ENCODE measurements at places on chromosomes 7 and 10.

DNA sequence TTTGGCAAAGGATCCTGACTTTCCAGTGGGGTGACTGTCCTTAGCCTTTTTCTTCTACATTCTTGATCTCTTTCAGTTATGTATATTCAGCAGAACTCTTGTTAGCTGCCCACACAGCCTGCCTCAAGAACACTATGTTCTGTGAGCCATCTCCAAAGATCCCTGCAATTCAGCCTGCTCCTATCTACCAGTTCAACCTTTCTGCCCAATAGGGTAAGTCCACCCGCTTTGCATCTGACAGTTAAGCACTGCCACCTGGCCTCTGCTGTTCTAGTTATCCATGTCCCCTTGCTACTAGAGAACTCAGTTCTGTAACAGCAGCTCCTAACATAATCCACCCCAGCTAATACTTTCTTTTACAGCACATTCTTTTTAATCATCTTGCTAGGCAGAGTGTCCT is 13.5 kb downstream of the OR9A2 start:
- DNase-seq: peak; percentile 25

DNA sequence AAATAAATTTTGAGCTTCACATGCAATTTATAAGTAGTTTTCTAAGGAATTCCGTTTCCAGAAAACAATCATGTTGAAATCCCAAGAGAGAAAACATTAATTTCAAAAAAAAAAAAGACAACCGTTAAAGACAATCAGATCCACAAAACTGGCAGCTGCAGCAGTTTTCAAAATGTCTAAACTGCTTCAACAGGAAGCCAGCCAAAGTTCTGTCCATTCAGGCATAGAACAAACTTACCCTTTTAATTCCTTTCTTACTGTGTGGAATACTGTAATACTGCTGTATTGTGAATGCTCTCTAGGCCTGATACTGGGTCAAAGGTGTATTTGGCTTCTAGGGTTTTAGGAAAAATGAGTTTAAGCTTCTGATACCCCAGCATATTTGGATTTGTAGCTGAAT is 31.6 kb downstream of the HOXA1 start:
- DNase-seq: no peak

DNA sequence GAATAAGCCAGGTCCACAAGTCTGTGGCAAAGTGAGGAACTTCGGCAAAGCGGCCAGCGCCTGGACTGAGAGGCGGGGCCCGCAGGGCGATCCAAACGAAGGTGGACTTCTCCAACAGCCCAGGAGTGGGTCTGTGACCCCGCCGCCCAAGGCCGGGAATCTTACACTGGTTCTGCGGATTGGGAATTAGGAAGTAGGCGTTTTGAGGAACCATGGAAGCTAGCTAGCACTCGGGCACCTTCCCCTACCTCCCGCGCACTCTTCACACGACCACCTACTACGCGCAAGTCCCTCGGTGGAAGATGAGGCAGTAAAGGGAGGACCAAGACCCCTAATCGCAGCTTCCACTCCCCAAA is 570 bp upstream of the ARF5 start:
- DNase-seq: no peak

- no peak for DNase-seq
Observed at GRCh38 chr10:110045772-110046171, 38.0 kb downstream of the ADD3 start.

DNA sequence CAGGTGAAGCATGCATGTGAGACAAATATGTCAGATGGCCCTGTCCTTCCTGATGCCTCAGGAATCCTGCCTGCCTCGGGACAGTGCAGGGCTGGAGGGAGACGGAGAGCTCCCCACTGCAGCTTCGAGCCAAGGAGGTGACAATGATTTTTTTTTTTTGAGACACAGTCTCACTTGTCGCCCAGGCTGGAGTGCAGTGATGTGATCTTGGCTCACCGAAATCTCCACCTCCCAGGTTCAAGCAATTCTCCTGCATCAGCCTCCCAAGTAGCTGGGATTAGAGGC is 68.8 kb downstream of the OAT start:
- DNase-seq: no peak

DNA sequence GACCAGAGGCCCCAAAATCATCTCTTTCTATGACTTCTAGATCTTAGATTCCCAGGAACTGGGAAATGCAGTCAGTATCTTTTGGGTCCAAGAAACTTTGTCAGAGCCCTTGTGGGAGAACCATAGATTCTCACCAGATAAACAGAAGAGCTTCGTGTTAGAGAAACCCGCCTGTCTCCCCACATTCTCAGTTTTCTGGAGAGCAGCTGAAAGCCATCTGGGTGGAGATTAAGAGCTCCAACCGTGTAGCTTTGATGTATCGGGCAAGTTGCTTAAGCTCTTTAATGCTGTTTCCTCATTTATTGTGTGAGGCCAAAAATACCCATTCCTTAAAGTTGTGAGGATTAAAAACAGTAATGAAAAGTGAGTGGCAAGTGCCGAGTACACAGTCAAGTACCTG is 107.6 kb downstream of the WDR37 start:
- no peak for DNase-seq

GRCh38 chr7:45187089-45187945 is 29.7 kb downstream of the RAMP3 start:
- no peak for DNase-seq

DNA sequence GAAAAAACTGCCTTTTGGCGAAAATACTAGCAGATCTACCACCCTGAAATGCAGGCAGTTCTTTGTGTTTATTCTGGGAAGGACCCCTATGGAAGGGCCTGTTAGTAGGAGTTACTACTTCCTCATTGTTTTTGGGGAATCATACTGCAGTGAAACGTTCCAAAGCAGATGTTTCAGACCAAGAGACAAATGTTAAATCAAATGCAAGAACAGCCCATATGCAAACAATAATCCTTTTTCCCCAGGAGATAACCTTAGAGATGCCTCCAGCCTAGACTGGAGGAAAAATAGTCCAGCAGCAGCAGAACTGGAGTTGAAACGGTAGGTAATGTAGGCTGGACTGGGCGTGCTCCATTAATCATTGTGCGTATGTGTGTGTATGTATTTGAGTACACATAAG is 65.9 kb upstream of the VWDE start:
- DNase-seq: no peak

DNA sequence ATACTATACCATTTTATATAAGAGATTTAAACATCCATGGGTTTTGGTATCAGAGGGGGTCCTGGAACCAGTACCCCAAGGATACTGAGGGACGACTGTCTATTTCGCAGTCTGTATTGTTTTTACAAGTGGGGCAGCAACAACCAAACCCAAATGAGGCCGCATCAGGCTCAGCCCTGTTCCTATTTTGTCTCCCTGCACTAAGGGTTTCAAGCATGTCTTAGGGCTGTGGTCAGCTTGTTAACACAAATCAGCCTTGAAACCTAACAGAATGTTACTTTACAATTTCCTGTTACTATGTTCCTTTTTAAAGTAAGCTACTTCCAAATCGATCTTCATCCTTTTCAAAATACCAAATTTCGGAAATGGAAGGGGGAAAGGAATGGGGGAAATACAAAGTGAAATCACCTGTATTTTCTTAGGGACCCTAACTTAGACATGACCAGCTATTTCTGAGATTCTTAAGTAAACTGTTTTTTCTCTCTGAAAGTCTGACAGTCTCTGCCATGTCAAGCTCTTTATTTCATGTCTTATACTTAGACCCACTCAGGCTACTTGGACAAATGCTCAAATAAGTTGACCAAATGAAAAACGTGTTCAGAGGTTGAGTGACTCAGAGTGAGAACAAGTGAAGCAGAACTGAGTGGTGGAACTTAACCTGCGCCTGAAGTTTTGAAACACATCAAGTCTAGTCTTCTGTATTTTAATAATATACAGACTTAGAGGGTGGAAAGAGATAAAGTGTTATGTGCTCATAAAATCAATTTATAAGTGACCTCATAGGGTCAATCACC is 75.8 kb downstream of the C1GALT1 start:
- DNase-seq: no peak

GRCh38 chr10:133009218-133009950 is 67.0 kb upstream of the CFAP46 start:
- DNase-seq: peak; percentile 59

DNA sequence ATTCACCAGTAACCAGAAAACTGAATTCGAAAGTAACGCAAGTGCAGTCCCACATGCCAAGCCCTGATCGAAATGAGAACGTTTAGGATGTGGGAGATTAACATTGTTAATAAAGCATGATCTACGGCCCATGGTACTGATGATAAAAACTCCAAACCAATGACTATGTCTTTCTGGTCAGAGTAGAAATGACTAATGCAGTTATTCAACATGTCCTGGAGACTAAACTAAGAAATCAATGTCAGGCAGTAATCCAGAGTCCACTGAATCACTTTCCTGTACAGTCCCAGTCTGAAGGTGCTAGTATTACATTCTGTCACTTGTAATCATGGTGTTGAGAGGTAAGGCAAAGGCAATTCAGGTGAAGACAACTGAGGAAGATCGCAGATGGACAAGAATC is 14.4 kb downstream of the NPSR1 start:
- no peak for DNase-seq

DNA sequence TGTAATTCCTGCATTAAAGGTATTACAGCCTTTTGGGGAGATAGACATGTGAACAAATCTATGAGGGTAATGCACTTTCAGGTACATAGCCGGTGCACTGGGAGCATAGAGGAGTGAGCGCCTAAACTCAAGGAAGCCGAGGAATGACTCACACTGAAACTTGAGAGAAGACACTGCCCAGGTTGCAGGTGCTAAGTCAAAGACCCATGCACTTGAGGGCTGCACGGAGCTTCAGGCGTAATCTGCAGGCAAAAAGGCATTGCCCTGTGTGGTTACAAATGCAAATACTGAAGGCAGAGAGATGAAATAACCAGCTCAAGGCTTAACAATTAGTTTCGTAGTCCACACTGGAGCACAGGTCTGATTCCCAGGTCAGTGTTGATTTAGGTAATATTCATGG is 51.0 kb upstream of the OSBPL3 start:
- DNase-seq: no peak

DNA sequence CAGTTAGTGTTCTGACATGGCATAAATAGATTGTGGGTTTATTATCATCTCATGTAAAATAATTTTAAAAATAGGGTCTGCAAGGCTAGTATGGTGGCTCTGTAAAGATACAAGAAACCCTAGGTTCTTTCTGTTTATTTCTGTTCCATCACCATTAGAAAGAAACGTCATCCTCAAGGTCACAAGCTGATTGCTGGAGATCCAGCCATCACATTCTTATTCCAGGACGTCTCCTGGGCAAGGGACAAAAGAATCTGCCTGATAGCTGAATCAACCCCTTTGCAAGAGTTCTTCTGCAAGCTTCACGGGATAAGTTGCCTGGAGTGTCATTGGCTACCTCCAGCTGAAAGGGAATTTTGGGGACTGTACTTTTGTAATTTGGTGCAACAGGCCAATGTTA is 184.4 kb downstream of the CAMK1D start:
- DNase-seq: no peak

- DNase-seq: peak; percentile 58
Observed at GRCh38 chr10:62083412-62084267, 182.1 kb downstream of the ARID5B start.

DNA sequence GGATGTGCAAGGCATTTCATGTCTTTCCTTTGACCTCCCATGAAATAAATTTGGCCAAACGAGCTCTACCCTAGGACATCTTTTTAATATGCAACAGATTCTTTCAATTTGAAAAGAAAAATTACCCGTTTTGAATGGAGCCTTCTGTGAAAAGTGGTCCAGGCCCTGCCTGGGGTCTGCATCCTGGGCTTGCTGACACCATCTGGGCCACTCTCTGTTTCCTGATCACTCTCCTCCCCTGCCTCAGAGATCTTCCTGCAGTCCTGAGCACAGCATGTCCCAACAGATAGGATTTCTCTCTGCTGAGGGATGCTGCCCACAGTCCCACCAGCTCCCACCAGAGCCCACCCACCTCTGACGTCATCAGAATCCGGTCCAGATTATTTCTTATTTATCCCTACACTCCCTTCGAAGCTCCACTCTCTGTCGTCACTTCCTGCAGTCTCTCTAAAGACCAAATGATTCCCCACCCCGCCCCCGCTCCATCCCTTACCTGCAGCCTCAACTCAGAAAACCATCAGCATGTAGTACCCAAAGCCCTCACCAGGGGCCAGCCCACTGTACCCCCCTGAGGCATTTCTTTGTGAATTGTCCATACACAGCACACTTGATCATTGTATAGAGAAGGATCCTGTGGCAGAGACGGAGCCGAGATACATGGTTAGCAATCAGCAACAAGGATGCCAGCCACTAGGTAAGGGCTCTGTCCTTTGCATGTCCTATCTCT is 192.1 kb upstream of the MGMT start:
- DNase-seq: no peak

DNA sequence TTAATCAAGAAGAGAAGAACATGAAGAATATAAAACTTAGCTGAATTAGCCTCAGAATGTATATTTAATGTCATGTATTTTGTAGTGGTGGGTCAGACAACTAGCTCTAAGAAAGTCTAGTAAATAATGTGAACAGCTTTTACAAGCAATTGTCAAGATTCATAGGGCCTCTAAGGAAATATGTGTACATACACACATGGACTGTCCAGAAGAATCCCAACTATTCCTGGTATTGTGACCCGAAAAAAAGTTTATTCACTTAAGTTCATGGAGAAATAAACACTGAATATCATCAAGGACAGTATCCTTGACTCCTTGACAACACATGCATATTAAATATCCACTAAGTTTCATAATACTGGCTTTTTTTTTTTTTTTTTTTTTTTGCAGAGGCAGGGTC is 11.4 kb upstream of the TWIST1 start:
- no peak for DNase-seq

DNA sequence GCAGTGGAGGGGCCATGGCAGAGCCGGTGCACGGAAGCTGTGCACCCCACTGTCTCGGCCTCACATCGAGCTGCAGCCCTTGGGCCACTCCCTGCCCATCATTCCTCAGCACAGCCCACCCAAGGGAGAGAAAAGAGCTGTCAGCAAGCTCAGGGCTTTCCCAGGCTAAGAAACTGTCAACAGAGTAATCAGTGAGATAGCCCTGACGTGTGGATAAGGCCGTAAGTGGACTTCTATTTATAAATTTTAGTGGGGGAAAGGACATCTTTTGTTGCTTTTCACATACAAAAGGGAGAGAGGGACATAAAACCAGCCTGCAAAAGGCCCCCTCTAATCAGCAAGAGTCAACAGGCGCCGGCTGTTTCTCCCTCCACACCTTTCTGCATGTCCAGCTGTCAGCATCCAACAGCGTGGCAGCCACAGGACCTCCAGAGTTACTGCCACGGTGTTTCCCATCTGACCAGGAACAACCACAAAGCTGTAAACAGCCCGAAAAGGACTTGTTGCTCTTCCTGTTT is 56.8 kb upstream of the DDC start:
- no peak for DNase-seq

- DNase-seq: no peak
Observed at GRCh38 chr10:89471110-89471809, 56.9 kb downstream of the IFIT5 start.

GRCh38 chr7:106177738-106178592 is 65.9 kb upstream of the SYPL1 start:
- DNase-seq: no peak

- DNase-seq: peak; percentile 56
Observed at GRCh38 chr10:71921324-71922027, 42.7 kb upstream of the CHST3 start.

- no peak for DNase-seq
Observed at GRCh38 chr7:89731751-89732445, 422.4 kb upstream of the STEAP1 start.
